Gastrocnemius medialis (tissue), 4 donors: ENCODE measurements at places on chromosomes 3 and 15. TPM values are rescaled to one million over a fixed set of nuclear protein-coding genes. Genes with fewer than 3 reads are reported as not detected.

- no peak for DNase-seq
Observed at GRCh38 chr15:29037997-29038705, 152.4 kb downstream of the APBA2 start.

GRCh38 chr3:14223595-14223994 is 45.0 kb downstream of the LSM3 start:
- no peak for DNase-seq

DNA sequence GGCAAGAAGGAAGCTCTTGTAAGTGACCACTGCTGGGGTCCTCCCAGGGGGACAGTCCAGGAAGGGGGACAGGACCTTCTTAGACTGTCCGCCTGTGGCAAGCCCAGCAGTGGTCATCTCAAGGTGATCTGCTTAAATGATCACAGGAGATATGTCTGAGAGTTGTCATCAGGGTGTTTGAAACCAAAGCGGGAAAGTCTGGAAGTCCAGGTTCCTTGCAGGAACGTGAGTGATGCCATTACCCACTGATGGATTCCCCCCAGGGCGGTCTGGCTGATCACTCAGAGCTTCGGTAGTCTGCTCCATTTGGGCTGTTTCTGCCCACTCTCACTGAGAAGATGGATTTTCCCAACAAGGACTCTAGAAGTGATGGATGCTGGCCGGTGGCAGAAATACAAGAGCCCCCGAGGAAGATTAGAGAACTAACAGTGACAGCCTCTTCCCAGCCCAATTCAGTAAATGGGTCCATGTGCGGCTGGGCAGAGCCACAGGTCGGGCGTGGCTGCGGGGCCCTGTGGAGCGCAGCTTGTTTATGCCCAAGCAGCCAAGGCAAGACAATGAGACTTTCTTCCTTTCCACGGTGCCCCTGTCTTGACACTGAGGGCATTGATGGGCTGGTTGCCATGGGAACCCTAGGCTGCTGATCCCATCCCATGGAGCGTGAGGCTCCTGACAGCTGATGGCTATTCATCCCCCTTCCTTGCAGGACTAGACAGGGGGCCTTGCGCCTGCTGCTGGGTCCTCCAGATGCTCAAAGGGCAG is 9.5 kb downstream of the PCSK6 start:
- no peak for DNase-seq

GRCh38 chr15:70964686-70965085 is 72.1 kb downstream of the LRRC49 start:
- DNase-seq: no peak

The LRIG1 gene
- 66.7 TPM for total RNA-seq

The THPO gene
- 0.36 TPM for total RNA-seq

The KBTBD13 gene
- total RNA-seq: 0.46 TPM
